ENCODE measurements at places on chromosomes 3 and 15. TPM values are rescaled to one million over a fixed set of nuclear protein-coding genes. Genes with fewer than 3 reads are reported as not detected.

C15orf62 gene
- 1.5 TPM for total RNA-seq

SAMD7 gene
- not detected for total RNA-seq

TMEM43 gene
- total RNA-seq: 43.6 TPM

FEZF2 gene
- total RNA-seq: not detected

FBXL2 gene
- total RNA-seq: not detected

HYKK gene
- total RNA-seq: 3.8 TPM

HACL1 gene
- total RNA-seq: 24.9 TPM
